ENCODE measurements at places on chromosomes 3 and 15. TPM values are rescaled to one million over a fixed set of nuclear protein-coding genes. Genes with fewer than 3 reads are reported as not detected.

GRCh38 chr3:89441141-89441540 lies 333.7 kb downstream of the EPHA3 start:
- no peak for DNase-seq

- no peak for DNase-seq
Observed at GRCh38 chr15:58546066-58546591, 114.3 kb downstream of the LIPC start.

GRCh38 chr3:126538316-126538715 lies 14.4 kb downstream of the CHST13 start:
- no peak for DNase-seq

GRCh38 chr15:77354063-77354462 lies 65.8 kb downstream of the PEAK1 start:
- DNase-seq, result no peak

DNA sequence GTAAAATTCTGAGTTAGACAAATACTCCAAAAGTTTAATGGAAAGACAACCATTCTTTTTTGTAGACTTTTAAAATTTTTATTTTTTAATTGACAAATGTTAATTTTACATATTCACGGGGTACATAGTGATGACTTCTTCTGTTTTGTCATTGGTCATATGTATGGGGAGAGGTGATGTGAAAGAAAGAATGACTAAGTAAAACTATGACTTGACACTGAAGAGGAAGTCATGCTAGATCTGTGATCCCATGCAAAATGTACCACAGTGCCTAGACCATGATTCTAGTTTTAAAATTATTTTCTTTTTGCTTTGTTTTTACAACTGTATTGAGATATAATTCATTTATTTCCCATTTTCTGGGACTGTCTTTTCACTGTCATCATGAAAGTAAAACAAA lies 281.6 kb downstream of the MBNL1 start:
- DNase-seq, result no peak

GRCh38 chr3:16319307-16319706 lies 54.3 kb downstream of the OXNAD1 start:
- DNase-seq, result no peak

GRCh38 chr3:62119139-62119538 lies 254.2 kb downstream of the FEZF2 start:
- DNase-seq, result no peak

DNA sequence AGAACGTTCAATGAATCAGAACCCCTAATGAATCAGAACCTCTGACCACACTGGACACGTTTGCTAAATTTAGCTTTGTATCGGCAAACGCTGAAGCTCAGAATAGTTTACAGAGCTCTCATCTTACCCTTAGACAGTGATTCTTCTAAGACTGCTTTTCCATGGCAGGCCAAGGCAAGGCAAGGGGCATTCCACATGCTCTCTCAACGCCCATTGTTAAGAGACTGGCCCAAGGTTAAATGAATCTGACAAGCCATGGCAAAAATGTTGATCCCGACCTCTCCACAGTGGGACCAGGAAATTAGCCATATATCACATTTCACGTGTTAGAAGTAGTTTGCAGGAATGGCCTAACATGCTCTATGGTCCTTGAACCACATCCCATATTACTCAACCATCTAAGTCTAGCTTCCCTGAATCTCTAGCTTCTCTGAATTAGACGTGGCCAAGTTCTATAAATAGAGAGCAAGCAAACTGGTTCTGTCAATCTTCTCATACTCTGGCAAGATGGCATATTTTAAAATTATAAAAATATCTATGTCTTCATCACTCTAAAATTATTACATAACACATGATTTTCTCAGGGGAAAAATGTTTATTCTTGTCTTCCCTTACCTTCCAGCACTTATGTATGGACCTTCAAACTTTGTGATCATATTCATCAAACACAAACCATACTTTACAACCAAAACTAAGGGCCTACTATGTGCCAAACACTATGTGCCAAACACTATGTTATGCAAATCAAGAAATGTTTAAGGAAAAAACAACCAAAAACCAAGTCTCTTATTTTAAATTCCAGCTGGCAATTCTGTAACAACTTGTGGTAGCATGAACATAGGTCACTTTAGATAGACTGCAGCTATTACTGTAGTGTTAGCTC lies 54.3 kb downstream of the AAGAB start:
- no peak for DNase-seq

- DNase-seq, result no peak
Observed at GRCh38 chr15:67121644-67122605, 56.5 kb downstream of the SMAD3 start.

- DNase-seq, result no peak
Observed at GRCh38 chr3:193865339-193865738, 270.6 kb upstream of the HES1 start.

DNA sequence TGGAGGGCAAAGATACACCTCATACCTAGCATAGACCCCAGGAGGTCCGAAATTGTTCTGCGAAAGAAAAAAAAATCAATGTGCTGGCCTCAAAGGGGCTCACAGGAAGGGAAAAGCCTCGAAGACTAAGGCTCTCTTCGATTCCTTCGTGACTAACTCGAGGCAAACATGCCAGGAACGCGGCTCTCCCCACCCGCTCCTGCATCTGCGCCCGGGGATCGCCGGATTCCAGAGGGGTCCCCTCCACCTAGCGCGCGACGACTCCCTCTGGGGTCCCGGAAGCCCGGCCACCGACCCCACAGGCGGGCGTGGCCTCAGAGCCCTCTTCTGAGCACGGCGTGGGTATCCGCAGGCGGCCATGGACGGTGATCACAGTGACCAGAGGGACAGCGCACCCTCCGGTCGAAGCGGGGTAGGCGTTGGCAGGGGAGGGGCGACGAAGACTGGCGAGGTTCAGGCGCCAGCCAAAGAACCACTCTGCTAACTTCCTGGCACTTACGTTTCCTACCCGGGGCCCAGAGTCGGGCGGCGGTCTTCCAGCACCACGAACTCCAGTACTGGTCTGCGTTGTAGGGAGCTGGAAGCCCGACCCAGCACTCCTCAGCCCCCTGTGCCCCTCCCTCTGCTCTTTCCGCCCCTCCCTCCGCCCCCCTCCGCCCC lies 515 bp upstream of the EIF3J start:
- peak; percentile 72 for DNase-seq

GRCh38 chr3:140467104-140467577 lies 210.7 kb upstream of the TRIM42 start:
- no peak for DNase-seq

DNA sequence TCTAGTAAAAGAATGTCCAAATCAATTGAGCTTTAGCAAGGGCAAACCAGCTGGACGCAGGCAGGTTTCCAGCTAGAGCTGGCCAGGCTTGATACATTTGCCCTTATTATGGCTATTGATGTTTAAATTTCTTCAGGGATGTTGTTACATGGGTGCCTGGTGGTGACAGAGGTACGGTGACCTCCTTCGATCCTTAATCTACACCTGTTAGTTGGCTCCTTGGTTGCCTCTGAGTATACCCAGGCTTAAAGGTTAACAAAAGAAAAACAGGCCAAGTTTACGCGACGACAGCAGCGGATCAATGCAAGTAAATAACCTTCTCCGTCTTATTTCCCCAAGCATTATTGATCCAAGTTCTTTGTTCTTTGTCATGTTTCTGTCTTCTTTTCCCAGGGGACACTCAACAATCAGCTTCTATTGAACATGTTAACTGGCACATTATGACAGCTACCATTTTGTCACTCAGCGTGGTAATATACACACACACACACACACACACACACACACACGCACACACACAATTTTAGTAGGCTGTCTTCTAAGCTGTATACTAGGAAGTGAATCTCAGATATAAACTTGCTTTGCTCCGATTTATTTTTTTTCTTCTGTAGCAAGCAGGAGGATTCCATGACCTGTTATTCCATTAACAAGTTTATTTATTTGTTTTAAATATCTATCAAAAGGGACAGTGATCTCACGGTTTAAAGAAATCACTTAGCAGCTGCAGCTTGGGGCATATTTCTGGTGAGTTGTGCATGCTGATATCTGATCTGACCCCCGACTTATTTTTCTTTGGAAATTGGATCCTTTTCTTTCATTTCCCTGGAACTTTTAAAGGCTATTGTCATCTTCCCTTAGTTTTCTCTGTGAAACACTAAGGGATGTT lies 844.7 kb downstream of the MCTP2 start:
- no peak for DNase-seq

DNA sequence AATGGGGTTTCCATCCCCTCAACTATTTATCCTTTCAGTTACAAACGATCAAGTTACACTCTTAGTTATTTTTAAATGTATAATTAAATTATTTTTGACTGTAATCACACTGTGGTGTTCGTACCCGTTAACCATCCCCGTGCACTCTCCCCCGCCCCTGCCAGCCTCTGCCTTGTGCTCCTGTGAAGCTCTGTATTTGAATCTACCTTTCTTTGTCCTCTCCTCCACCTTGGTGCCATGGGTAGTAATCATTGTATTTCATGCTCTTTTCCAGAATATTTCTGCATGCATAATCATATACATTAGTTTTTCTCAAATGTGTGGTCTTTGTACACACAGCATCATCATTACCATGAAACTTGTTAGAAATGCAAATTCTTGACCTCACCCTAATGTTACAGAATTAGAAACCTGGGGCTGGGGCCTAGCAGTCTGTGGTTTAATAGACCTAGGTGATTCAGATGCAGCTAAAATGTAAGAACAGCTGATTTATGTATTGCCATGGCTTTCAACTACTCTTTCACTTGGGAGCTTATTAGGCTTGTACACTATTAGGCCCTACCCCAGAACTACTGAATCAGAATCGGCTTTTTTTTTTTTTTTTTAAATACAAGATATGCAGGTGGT lies 91.5 kb downstream of the STT3B start:
- no peak for DNase-seq

DNA sequence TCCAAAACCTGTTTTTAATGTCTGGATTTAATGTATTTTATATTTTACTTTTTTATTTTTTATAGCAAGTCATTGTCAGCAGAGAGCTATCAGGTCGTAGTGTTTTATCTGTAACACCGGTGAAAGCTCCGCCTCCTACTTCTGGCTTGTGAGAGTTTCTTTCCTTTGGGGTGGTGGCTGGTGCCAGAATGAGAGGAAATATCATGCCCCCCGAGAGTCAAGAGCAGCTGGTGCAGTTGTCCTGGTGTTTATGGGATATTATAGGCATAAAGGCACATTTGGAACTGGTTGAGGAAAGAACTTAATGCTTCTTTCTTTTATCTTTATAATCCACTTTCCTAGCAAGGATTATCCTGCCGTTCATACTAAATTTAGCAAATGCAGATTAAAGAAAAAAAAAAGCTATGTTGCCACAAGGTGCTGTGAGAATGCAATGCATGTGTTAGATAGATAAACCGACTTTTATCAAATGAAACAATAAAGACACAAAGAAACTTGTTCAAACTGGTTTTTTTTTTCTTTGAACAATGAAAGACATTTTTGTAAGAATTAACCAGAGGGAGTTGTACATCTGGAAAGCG lies 260.1 kb upstream of the PLSCR5 start:
- DNase-seq, result no peak

DNA sequence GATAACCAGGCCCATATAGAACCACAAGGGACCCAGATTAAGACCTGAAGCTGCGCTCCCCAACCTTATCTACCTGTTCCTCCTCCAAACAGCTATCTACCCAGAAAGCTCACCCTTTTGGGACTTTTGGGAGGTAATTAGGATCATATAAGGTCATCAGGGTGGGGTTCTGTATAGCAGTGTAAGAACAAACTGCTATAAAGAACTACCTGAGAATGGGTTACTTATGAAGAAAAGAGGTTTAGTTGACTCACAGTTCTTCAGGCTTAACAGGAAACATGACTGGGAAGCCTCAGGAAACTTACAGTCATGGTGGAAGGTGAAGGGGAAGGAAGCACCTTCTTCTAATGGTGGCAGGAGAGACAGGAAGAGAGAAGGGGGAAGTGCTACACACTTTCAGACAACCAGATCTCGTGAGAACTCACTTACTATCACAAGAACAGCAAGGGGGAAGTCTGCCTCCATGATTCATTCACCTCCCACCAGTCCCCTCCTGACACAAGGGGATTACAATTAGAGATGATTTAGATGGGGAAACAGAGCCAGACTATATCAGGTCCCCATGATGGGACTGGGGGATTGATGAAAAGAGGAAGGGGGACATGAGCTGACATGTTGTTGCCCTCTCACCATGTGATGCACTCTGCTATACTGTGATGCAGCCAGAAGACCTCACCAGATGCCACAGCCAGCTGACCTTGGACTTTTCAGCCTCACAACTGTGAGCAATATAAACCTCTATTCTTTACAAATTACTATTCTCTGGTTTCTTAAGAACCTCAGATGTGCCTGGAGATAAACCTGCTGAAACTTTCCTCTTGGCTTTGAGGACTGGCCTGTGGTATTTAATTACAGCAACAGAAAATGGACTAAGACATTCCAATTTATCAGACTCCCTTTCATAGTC lies 15.3 kb upstream of the FMN1 start:
- DNase-seq, result no peak

GRCh38 chr3:169668072-169668956 lies 4.8 kb upstream of the MECOM start:
- peak; percentile 60 for DNase-seq

DNA sequence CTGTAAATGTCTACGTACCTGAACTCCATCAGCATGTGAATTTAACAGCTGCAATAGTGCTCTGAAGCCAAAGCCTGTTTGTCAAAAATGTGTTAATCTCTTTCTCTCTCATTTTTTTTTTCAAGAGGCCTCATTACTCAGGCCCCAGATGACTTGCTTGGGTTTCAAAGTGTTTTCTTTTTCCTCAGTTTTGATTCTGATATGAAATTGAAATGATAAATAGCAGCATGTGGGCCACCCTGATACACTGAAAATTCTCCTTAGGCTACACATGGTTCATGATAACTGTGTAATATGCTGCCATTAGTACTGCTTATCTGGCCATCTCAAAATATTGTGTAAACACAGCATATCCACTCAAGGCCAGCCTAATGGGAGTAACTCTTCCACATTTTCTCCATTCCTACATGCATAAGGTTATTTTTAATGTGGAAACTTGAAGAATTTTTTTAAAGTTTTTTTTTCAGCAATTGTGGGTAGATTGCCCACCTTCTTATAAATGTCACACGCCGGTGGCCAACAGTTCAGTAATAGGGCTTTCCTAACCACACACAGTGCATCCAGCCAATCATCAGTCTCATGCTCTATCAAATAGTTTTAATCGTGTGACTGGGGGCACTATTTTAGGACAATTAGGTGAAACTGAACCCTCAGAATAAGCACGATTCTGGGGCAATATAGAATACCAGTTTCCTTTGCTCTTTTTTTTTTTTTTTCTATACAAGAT lies 13.1 kb upstream of the DENND4A start:
- no peak for DNase-seq

Gene GASK1A
- polyA plus RNA-seq, result 3.6 TPM

Gene PATL2
- 0.59 TPM for polyA plus RNA-seq

Gene COL6A6
- 1.6 TPM for polyA plus RNA-seq

Gene GNB4
- 29.0 TPM for polyA plus RNA-seq

Gene TOPAZ1
- not detected for polyA plus RNA-seq

Gene ITIH3
- 5.1 TPM for polyA plus RNA-seq

Gene POPDC2
- 4.5 TPM for polyA plus RNA-seq

Gene TASOR
- polyA plus RNA-seq, result 82.7 TPM

Gene TERC
- polyA plus RNA-seq, result not detected

Gene C15orf61
- polyA plus RNA-seq, result 6.5 TPM

Gene TMEM158
- 5.3 TPM for polyA plus RNA-seq

Gene NEK10
- polyA plus RNA-seq, result 2.2 TPM

Gene SEMA4B
- polyA plus RNA-seq, result 39.4 TPM

Gene GTF2A2
- 136 TPM for polyA plus RNA-seq

Data from right renal cortex interstitium (tissue), 3 donors.